ENCODE measurements at places on chromosomes 6 and 20. TPM values are rescaled to one million over a fixed set of nuclear protein-coding genes. Genes with fewer than 3 reads are reported as not detected.

- DNase-seq = no peak
These were observed 364.9 kb downstream of the COL12A1 start for GRCh38 chr6:74840953-74841352.

GPX5 gene
- not detected for total RNA-seq

DNA sequence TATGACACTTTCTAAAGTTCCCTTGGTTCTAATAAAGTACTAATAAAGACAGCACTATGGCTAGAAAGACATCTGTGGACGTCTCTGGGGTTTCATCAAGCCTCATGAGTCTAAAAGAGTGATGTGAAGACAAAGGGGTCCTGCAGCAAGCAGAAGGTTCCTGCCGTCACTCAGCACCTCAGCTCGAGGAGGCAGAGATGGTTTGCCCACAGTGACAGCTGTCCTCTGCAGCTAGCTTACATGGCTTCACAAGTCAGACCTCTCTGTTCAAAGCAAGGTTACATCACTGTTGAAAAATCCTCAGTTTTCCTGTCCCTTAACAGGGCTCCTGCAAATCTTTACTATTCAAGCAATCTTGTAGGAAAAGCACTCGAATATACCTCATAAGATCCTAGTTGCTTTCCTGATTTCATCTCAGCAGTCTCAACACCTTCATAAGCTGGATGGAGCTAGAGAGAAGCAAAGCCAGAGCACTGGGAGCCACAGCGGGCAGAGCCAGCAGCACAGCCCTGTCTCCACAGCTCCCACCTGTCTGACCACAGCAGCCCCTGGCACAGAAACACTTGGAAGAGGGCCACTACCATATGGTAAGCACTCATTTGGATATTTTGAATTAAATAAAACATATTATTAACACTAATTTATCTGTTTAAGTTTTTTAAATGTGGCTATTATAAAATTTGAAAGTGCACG, 202.3 kb downstream of the GMDS start:
- DNase-seq = no peak

TCP11 gene
- total RNA-seq = 0.56 TPM

GRCh38 chr6:37699138-37699766, 1.6 kb upstream of the MDGA1 start:
- no peak for DNase-seq

DNA sequence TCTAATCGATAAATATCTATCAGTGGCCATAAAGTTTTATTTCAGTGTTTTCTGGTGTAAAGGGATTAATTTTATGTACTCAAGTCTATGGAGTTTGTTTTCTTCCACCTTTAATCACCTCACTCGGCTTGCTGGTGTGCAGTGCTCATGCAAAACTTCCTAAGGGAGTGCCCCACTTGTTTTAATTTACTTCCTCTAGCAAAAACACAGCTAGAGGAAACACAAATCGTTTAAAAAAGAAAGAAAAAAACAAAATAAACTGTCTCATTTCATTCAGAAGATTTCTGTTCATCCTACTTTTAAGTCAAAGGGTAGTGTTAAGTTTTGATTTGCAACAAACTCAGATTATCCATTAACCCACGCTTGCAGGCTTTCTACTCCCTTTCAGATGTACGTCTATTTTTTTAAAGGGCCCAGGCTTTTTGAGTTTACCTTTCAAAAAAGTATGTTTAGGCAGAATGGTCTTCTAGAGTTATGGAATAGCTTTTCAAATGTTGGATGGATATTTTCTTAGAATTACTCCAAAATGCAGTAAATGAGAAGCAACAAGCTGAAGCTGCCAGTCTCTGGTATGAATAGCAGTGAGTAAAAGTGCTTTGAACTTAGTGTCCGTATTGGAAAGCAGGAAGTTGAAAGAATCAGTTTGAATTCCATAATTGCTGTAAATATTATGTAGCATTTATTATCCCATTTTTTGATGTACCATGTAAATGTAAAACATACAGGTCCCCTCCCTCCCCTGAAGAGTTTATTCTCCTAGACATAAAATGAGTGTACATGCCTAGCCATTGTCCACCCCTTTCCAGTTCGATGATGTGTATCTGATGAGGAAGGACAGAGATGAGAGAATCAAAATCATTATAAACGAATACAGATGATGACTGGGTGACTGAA, 113.3 kb downstream of the SLC16A10 start:
- no peak for DNase-seq

BEND3 gene
- 1.8 TPM for total RNA-seq

- no peak for DNase-seq
These were observed 25.7 kb downstream of the HMGN3 start for GRCh38 chr6:79208816-79209215.

GRCh38 chr20:35511814-35512420, 17.5 kb downstream of the C20orf173 start:
- DNase-seq = peak; percentile 47

TSHZ2 gene
- not detected for total RNA-seq

- DNase-seq = no peak
These were observed 47.0 kb upstream of the PRND start for GRCh38 chr20:4674672-4675071.

- DNase-seq = no peak
These were observed 1516.9 kb upstream of the DEFB115 start for GRCh38 chr20:29740601-29740950.

SLC22A7 gene
- not detected for total RNA-seq

MAPK13 gene
- 2.0 TPM for total RNA-seq

DNA sequence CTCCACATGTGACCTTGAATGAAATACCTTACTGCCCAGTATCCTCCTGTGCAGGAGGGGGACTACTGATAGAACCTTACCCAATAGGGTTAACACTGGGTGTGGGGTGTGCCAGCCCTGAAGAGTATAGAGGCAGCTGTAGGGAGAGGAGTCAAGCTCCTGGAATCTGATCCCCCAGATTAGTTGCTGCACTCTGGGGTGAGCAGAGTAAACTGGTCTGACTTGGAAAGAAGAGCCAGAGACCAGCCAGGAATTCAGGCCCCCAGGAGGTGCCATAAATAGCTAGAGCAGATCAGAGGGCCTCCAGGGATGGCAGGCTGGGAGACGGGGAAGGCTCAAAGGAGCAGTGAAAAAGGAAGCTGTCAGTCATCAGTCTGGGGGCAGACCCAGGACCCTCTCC, 3.5 kb upstream of the APOBEC2 start:
- DNase-seq = no peak

PRKN gene
- 0.28 TPM for total RNA-seq

DNA sequence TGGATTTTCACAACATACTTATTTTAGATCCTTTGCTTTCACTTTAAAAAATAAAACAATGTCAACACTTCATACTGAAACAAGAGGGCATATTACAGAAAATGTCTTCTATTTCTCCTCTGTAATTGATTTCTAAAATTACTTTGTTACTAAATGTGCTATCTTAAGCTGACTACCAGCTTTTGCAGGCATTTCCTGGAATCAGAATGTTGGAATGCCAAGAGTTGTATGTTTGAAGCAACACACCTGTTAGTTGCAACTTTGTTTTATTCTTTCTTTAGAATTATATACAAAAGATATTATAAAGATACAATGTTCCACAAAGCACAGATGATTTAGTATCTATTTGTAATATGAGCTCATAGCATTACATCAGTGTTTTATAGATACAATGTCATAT, 62.5 kb upstream of the TMEM170B start:
- no peak for DNase-seq

DNA sequence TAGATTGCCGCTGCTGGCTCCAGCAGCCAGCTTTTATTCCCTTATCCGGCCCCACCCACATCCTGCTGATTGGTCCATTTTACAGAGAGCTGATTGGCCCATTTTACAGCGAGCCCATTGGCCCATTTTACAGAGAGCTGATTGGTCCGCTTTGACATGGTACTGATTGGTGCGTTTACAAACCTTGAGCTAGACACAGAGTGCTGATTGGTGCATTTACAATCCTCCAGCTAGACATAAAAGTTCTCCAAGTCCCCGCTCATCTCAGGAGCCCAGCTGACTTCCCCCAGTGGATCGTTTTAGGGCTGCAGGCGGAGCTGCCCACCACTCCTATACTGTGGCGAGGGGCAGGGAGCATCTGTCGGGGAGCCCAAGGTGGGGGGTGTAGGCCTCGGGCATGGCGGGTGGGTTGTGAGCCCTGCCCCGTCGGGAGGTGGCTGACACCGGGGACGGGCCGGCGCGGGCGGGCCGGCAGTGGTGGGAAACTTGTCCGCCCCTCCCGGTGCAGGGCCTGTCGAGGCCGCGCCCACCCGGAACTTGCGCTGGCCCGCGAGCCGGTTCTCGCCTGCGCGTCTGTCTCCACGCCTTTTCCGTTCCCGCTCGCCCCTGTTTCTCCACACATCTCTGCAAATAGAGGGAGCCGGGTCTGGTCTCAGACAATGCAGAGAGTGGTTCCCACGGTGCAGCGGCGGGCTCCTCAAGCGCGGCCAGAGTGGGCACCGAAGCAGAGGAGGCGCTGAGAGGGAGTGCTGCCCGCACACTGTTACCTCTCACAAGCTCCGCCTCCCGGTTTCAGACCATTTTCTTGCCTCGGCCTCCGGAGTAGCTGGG, 86.1 kb upstream of the STMND1 start:
- no peak for DNase-seq

GRCh38 chr6:89268776-89269175, 46.3 kb downstream of the GABRR2 start:
- no peak for DNase-seq

ZNF831 gene
- total RNA-seq = not detected

- DNase-seq = peak; percentile 24
These were observed 10.9 kb upstream of the BMP5 start for GRCh38 chr6:55886185-55886836.

- no peak for DNase-seq
These were observed 78.0 kb upstream of the ELOVL5 start for GRCh38 chr6:53426667-53427270.

GRCh38 chr20:19451231-19451922, 238.9 kb downstream of the SLC24A3 start:
- DNase-seq = no peak

RBPJL gene
- total RNA-seq = not detected

- DNase-seq = no peak
These were observed 178.1 kb upstream of the MOCS1 start for GRCh38 chr6:40112350-40112749.

WASF1 gene
- 4.4 TPM for total RNA-seq

GRCh38 chr6:150004101-150004782, 21.1 kb downstream of the RAET1L start:
- DNase-seq = no peak

CDH26 gene
- total RNA-seq = not detected

PREX1 gene
- 0.72 TPM for total RNA-seq

CGAS gene
- 4.2 TPM for total RNA-seq

RAET1G gene
- 2.2 TPM for total RNA-seq

GRCh38 chr6:30325150-30325872, 1.4 kb upstream of the TRIM39 start:
- peak; percentile 49 for DNase-seq

PRL gene
- not detected for total RNA-seq

DNA sequence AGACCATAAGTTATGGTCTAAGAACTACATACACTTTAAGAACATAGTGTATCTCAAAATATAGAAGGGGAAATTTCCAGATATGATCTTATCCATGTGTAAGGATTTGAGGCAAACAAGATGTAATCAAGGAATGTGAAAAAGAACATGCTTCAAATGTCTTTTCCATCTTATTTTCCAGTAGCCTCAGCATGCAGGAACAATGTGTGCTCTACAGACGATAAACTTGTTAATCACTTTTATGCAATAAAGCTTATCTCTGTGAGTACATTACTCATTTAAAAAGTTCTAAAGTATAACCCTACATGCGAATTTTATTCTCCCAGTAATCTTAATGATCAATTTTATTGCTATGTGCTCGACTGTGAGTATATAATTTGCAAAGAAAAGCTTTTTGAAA, 185.2 kb downstream of the ALDH8A1 start:
- DNase-seq = no peak

WFDC8 gene
- total RNA-seq = not detected

FOXF2 gene
- total RNA-seq = 2.5 TPM

SLPI gene
- not detected for total RNA-seq

DNA sequence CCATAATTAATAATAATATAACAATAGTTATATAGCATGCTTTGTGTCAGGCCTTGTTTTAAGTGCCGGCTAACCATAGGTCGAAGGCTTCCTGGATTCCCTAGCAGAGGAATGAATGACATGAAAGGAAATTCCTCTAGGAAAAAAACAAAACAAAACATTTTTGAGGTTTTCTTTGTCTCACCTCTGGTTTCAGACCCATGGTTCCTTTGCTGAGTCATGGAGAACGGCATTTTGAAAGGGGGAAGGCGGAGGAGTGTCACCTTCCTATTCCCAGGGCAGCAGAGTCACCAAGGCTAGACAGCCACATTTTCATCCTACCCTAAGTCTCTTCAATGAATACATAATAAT, 25.3 kb upstream of the CCND3 start:
- peak; percentile 58 for DNase-seq
